ENCODE measurements at places on chromosomes 5 and 9.

DNA sequence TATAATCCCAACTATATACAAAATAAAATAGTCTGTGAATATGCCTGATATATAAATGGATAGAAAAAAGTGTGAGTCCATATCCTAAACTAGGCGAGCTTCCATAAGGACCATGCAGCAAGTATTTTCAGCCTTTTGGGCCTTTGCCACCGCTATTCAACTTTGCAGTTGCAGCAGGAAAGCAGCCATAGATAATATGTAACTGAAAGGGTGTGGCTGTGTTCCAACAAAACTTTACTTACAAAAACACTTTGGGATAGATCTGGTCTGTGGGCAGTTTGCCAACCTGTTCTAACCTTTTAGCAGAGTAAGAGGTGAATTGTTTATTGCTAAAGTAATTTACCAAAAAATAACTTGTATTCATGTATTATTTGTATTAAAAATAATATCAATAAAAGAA lies 127.8 kb upstream of the GPR151 start:
- no peak for DNase-seq

DNA sequence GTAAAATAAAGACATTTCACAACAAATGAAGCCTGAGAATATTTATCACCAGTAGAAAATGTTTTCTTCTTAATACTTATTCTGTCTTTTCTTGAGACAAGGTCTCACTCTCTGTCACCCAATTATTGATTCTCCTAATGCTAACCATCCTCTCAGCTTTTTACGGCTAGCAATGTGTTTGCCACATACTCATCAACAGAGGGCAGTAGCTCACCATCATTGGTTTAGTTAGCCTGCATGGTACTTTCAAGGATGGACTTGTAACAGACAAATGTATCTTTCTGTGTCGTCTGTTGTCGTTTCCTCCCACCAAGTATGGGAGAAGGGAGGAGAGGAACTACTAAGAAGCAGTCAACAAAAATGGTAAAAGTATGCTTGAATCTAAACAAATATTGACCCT lies 5.9 kb upstream of the ACO1 start:
- DNase-seq: no peak

GRCh38 chr9:90722071-90722470 lies 79.4 kb upstream of the DIRAS2 start:
- DNase-seq: no peak

DNA sequence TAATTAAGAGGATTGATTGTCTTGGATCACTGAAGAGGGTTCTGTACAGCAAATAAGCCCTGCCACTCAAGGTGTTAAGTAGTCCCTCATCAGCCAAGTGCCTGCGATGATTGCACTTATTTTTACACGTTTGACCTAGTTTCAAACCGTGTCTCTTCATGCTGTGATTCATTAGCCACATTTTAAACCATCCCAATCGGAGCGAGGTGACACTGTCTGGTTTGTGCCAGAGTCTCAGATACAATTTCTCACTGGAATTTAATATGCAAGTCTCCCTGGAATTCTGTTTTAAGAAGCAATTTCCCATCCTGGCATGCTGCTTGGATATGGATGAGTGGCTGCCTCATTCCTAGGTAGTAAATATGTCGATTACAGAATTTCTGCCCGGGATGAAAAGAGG lies 1.6 kb downstream of the INSYN2B start:
- DNase-seq: no peak

DNA sequence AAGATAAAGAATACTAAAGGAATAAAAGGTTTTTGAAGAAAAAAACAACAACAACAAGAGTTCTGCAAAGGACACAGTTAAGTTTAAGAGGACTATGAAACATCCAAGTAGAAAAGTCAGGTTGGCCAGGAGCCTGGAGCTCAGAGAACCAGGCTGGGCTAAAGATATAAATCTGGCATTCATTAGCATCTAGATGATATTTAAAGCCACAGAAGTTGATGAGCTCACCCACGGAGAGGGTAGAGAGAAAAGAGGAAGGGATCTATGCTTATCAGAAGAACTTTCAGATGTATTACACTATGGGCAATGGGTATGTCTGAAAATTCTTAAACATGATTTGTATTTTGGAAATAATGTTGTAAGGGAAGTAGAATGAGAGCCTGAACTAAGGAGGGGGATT lies 9.9 kb downstream of the MIER3 start:
- no peak for DNase-seq

- DNase-seq: no peak
Measured at GRCh38 chr5:139108063-139108824, 89.9 kb downstream of the SIL1 start.

- DNase-seq: no peak
Measured at GRCh38 chr5:174900240-174900865, 176.0 kb downstream of the MSX2 start.

DNA sequence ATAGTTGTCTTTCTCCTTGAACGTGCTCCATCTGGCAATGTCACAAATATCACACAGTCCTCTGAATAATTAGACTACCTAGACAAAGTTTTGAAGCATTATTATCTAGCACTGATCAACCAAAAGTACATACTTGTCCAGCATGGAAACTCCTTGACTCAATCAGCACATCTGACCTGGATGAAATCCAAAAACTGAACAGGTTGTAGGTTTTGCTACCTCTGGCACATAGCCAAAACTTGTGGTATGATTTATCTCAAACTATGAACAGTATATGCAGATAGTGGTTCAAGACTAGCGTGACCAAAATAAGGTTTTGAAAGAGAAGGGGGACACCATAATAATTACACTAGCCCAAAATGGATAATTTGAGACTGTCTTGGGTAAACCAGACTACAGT lies 158.1 kb downstream of the ARRDC3 start:
- no peak for DNase-seq

- no peak for DNase-seq
Measured at GRCh38 chr5:31531543-31531887, 378 bp downstream of the DROSHA start.

DNA sequence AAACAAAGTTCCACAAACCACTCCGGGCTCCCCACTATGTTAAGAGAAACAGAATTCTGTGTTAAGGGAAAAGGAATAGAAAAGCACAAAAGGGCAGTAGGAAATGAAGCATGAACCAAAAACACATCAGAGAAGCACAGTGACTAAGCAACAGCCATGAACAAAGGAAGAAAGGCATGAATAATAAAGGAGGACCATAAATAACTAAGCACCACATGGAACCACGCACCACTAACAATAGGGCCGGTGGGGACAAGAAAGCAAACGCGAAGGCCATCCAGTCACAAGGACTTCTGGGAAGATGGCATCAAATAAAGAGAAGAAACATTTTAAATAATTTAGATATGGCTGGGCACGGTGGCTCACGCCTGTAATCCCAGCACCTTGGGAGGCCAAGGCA lies 18.0 kb downstream of the PRUNE2 start:
- no peak for DNase-seq

- DNase-seq: no peak
Measured at GRCh38 chr5:53549792-53550191, 10.6 kb upstream of the NDUFS4 start.

GRCh38 chr9:128136816-128137793 lies 9.6 kb upstream of the PTGES2 start:
- no peak for DNase-seq

DNA sequence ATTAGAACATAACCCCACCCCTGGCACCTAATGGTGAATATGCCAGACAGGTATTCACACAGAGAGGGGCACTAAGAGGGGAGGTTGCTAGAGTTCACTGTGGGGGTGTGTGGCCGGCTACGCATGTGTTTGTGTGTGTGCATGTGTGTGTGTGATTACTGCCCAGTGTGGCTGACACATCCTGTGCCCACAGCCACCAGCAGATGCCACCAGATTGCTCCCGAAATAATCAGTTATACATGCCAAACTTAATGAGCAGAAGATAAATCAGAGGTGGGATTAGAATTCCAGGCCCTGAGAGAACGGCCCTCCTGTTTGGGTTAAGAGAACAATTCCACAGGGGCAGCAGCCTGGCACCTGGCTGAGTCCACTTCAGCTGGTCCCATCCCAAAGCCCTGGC lies 91.8 kb upstream of the TBCA start:
- no peak for DNase-seq

DNA sequence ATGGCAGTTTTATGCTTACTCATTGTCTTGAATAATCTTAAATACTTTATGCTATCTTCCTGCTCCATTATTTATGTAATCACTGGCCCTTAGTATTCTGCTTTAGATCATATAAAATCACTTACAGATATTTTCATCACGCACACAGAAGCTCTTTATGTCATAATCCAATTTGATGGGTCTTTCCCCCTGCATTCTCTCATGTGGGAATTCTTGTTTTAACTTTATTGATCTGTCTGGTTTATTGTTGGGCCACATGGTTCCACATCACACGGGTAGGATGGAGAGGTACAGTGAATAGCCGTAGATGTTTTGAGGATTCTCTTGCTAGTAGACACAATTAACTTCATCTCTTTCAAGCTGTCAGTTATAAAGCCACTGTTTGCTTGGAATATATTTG lies 27.0 kb downstream of the PLPPR1 start:
- DNase-seq: no peak

DNA sequence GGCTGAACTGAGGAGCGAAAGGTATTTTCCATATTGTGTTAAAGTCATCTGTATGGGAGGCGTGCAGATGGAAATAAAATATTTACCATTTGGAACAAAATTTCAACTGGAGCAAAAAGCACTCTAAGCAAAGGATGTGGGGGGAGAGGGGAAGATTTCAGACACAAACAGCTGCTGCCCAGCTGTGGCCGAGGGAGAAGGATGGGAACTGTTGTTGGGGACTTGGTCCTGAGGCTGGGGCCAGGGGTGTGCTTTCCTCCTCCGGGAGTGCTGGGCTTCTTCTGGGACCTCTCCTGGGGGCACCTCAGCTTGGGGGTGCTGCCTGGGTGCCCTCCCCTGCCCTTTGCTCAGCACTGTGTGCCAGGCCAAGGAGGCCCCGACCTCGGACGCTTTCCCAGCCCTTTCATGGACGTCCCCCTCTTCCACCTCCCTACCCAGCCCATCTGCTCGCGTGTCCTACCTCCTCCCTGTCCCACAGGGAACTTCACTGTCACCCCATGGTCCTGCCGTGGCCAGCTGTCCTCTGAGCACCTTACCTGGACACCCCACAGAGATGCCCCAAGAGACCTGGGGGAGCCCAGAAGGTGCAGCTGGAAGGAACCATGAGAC lies 101.9 kb upstream of the COL5A1 start:
- DNase-seq: no peak

DNA sequence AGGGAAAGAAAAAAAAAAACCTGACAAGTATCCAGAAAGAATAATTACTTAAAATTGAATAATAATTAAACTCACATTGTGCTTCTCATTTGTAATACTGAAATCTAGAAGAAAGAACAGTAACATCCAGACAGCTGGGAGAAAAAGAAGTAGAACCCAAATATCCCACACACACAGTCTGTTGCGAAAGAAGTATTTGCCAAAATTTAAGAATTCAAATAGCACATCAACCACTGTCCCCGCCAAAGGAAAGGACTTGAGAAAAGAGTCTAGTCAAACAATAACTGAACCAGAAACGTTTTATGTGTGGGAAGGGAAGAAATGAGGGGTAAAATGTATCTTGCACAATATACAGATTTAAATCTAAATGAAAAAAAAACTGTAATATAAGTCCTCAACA lies 202.8 kb downstream of the MLLT3 start:
- no peak for DNase-seq

- DNase-seq: no peak
Measured at GRCh38 chr5:107672211-107673038, 1.7 kb upstream of the EFNA5 start.

DNA sequence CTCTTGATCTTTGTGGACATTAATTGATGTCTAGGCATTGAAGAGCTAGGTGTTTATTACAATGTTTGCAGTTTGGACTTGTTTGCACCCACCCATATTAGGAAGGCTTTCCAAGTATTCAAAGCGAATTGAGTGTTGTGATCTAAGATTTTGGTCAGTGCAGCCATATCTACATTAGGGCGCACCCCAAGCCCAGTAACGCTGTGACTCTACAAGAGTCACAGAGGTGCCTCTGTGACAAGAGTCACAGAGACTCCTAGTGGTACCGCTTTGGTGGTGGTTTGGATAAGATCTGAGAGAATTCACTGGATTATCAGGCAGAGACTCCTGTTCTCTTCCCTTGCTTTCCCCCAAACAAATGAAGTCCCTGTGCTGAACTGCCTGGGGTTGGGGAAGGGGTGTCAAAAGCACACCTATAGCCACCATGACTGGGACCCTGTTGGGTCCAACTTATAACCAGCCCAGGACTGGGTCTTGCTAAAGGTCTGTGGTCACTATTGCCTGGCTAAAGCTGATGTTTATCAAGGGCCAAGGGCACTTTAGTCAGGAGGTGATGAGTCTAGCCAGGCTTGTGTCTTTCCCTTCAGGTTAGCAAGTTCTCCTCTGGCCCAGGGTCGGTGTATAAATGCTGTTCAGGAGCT lies 114.1 kb upstream of the RIOK2 start:
- no peak for DNase-seq

DNA sequence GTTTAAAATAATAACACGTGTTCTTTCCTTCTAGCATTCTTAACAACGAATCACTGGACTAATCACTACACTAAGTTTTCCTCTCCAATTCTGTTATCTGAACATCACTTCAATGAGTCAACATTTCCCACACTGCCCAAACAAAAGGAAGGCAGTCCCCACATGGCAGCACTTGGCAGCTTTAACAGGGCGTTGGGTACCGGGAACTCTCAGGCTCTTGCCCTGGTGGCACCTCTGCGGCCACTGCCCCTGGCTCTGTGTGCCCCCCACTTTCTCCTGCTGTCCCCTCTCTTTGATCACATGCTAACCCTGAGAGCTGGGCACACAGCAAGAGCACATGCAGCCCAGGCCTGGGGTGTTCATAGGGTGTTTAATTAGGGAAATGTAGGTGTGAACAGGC lies 15.7 kb downstream of the SLC6A3 start:
- no peak for DNase-seq

DNA sequence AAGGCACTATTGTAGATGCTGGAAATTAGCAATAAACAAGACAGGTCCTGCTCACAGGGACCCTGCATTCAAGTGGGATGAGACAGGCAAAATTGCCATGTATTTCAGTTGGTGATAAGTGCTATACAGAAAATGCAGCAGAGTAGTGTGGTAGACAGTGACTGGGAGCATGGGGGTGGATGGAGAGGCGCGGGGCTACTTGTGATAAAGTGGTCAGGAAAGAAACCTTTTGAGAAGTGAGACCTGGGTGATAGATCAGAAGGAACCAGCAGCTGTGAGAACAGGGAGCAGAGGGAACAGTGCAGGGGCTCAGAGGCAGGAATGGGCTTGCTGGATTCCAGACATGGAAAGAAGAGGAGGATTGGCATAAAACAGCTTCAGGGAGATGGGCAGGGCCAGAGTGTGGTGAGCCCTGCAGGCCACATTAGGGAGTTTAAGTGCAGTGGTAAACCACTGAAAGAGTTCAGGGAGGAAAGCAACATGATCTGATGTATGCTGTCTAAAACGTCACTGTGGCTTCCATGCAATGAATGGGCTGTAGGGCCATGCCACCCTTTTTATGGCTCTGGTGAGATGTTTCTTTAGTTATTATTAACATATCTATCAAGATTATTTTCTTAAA lies 7.3 kb downstream of the CRHBP start:
- no peak for DNase-seq

DNA sequence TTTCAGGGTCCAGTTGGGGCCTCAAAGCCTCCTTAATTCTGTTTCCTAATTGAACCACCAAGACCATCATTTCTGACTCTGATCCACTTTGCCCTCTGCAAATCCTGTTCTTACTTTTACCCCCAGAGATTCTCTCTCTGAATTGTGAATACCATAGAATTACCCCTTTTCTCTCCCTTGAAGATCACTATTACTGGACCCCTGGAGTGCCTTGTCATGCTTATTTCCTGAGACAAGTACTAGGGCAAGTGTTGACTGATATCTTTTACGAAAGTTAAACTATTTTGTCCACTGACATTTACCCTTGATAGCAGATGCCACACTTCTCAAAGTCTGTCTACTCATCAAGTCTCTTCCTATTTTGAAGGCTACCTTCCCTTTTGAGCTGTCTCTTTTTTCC lies 246.9 kb upstream of the PTGER4 start:
- DNase-seq: no peak
